PC-3 (cell line): ENCODE measurements at places on chromosomes 12 and 14. TPM values are rescaled to one million over a fixed set of nuclear protein-coding genes. Genes with fewer than 3 reads are reported as not detected.

DNA sequence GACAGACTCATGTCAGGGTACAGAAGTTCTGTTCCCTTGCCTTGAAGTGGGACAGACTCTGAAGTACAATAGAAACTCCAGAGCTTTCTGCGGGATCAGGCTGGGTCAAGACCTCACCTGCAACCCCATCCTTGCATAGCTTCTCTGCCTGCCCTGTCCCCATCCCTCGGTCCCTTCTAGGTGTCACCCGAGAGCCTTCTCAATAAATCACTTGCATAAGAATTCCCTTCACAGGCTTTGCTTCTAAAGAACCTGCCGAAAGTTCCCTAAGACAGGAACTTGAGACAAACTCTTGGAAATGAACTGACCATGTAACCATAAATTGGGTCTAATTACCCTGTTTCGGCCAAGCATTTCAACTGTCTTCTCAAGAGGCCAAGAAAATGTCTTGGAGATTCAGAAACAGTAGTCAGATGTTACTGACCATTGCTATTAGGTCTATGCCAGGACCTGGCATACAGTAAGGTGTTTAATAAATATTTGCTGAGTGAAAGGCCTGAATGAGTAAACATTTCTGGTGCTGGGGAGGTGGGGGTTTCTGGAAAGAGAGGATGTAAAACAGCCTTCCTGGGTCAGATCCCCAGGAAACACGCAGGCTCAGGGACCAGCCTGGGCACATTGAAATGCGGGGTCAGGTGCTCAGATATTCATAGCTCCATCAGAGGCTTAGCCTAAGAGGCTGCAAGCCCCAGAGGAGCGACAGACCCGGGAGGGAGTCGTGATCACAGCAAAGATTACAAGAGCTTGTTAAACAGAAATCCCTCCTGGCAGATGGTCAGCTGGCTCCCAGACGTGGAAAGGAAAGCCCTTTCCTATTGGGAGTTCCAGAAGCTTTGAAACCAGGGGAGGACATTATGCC is 226.2 kb upstream of the LHX5 start:
- no peak overlapping the region for H3K27ac ChIP-seq
- H3K36me3 ChIP-seq: no peaks in the 10 kb centered on the region
- H3K27me3 ChIP-seq: peaks cover 11% of the 10 kb centered on the region
- no peak overlapping the region for H3K4me3 ChIP-seq
- H3K4me1 ChIP-seq: peaks cover 13% of the 10 kb centered on the region; the same call in 1 of the 2 replicates

- no peak for DNase-seq
- no peaks in the 10 kb centered on the region for H3K4me1 ChIP-seq
- H3K27me3 ChIP-seq: no peaks in the 10 kb centered on the region
- no peaks in the 10 kb centered on the region for H3K36me3 ChIP-seq
- no peak overlapping the region for H3K4me3 ChIP-seq
Measured at GRCh38 chr12:3224530-3224903, 147.3 kb downstream of the TSPAN9 start.

DNA sequence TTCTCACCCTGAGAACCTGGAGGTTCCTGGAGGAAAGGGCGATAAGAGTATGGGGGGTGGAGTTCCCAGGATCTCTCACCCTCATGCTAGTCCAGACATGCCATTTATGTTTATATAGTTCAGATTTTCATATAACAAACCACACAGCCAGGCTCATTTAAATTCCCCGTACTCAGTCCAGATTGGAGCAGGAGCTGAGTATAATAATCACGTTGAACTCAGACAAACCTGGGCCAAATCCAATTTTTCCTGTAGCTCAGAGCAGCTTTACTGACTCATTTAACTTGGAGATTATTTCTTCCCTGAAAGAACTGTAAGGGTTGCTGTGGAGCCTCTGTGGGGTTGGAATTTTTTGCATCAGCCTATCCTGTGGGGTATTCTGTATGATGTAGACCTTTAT is 660.8 kb downstream of the TMEM121 start:
- H3K4me1 ChIP-seq: no peaks in the 10 kb centered on the region
- H3K4me3 ChIP-seq: no peak overlapping the region
- no peaks in the 10 kb centered on the region for H3K36me3 ChIP-seq

Gene ARMH4
- 2.6 and 3.3 TPM in 2 replicates for total RNA-seq

Gene NAA30
- 23.2 and 31.2 TPM in 2 replicates for total RNA-seq

Gene GALNT16
- total RNA-seq: 0.17 and 0.33 TPM in 2 replicates

GRCh38 chr14:65972346-65972870 is 513.8 kb upstream of the CCDC196 start:
- H3K27me3 ChIP-seq: peaks cover 73% of the 10 kb centered on the region
- H3K4me1 ChIP-seq: no peaks in the 10 kb centered on the region
- H3K4me3 ChIP-seq: no peak overlapping the region
- H3K36me3 ChIP-seq: no peaks in the 10 kb centered on the region
- no peak overlapping the region for H3K27ac ChIP-seq
- no peak for DNase-seq

GRCh38 chr12:22573181-22573580 is 28.8 kb upstream of the C2CD5 start:
- H3K36me3 ChIP-seq: no peaks in the 10 kb centered on the region
- H3K27ac ChIP-seq: no peak overlapping the region
- DNase-seq: no peak

- no peaks in the 10 kb centered on the region for H3K4me1 ChIP-seq
- DNase-seq: no peak
- H3K27ac ChIP-seq: no peak overlapping the region
- no peak overlapping the region for H3K4me3 ChIP-seq
Measured at GRCh38 chr14:51056421-51056820, 38.5 kb downstream of the TRIM9 start.

DNA sequence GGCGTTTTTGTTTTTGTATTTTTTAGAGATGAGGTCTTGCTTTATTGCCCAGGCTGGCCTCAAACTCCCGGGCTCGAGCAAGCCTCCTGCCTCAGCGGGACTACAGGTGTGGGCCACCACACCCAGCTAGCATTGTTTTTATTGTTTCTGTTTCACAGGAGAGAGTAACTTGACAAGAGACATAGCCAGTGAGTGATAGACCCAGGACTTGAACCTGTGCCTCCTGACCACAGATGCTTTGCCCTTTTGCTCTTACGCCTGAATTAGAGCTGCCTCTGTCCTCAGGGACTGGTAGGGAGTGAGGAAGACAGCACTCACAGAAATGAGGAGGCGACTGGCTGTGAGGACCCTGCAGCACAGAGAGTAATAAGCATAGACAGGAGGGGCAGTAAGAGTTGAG is 2.3 kb downstream of the EVL start:
- H3K36me3 ChIP-seq: no peaks in the 10 kb centered on the region
- H3K27me3 ChIP-seq: no peaks in the 10 kb centered on the region
- DNase-seq: no peak
- peaks cover 26% of the 10 kb centered on the region for H3K4me1 ChIP-seq

DNA sequence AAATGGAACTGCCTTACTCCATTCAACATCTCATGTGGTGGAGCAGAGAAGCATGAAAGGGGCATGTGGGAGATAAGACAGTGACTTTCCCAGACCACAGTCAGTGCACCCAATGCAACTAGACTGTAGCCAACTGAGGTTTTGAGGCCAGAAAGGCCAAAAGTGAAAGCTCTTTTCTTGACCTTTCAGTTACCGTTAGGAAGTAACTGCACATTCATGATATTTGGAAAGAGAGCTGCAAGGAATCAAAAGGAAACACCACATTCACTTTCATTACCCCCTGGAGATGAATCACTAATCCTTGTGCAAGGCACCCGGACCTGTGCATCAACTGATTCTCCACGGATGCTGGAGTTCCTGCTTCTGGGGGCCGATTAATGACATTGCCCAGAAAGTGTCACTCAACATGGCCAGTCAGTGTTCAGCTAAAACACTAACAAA is 72.9 kb upstream of the ELK3 start:
- H3K36me3 ChIP-seq: no peaks in the 10 kb centered on the region
- no peaks in the 10 kb centered on the region for H3K27me3 ChIP-seq
- no peak overlapping the region for H3K4me3 ChIP-seq
- H3K4me1 ChIP-seq: no peaks in the 10 kb centered on the region
- no peak for DNase-seq

DNA sequence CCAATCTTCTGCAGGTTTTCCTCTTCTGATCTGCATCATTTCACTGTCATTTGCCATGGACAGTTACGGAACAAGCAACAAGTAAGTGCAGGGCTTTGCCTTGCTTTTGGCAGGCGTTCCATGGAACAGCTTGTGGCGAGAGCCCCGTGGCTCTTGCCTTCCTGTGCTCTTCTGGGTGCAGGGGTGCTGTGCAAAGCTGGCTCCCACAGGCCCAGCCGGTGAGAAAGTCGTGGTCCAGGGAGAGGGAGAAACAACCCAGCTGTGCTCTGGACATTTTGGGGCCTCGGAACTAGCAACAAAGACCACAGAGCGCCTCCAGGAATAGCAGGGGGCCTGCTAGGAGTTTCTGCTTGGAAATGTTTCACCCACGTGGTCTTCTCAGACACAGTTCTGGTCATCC is 164.7 kb downstream of the ADGRD1 start:
- H3K4me1 ChIP-seq: no peaks in the 10 kb centered on the region
- H3K27ac ChIP-seq: no peak overlapping the region
- no peak overlapping the region for H3K4me3 ChIP-seq
- DNase-seq: no peak
- no peaks in the 10 kb centered on the region for H3K36me3 ChIP-seq

DNA sequence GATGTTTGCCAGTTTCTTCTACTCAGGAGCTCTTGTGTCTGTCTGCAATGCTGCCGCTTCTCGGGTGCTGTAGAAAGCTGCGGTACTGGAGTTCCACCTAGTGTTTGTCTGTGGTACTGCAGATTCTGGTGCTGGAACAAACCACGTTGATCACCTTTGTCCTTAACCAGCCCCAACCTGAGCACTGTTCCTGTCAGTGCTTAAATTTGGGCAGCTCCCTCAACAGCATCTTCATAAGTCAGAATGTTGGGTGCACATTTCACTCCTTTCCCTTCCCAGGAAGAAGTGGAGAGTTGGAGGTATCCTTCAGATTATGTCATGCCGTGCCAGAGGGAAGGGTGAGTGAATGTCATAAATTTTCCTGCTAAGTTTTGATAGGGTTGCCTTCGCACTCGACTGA is 48.7 kb upstream of the LALBA start:
- H3K27me3 ChIP-seq: no peaks in the 10 kb centered on the region
- peak; percentile 89 for DNase-seq
- no peak overlapping the region for H3K27ac ChIP-seq
- H3K36me3 ChIP-seq: no peaks in the 10 kb centered on the region
- H3K4me1 ChIP-seq: no peaks in the 10 kb centered on the region

- no peak for DNase-seq
- H3K36me3 ChIP-seq: no peaks in the 10 kb centered on the region
- H3K27me3 ChIP-seq: no peaks in the 10 kb centered on the region
- no peak overlapping the region for H3K4me3 ChIP-seq
- H3K4me1 ChIP-seq: peaks cover 5% of the 10 kb centered on the region; the same call in 1 of the 2 replicates
Measured at GRCh38 chr12:92462049-92462448, 240.7 kb upstream of the PLEKHG7 start.

DNA sequence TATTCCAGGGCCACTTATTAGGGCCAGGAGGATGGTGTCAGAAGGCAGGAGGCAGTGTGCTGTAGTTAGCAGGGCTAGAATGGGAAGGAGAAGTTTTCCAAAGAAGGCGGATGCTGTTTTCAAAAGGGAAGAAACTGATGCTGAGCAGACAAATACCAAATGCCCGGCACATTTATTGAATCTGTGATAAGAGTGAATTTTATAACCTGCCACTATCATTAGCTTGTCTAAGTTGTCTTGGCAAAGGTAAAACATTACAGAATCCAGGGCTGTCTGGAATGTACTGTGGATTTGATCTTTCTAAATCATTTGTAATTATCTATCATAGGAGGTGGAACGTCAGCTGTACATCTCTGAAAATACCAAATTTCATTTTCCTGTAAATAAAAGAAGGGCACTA is 40.8 kb downstream of the NDUFA12 start:
- no peaks in the 10 kb centered on the region for H3K4me1 ChIP-seq
- no peak for DNase-seq
- H3K27ac ChIP-seq: no peak overlapping the region
- H3K36me3 ChIP-seq: no peaks in the 10 kb centered on the region
- no peaks in the 10 kb centered on the region for H3K27me3 ChIP-seq

- H3K4me1 ChIP-seq: no peaks in the 10 kb centered on the region; the same call in 1 of the 2 replicates
- H3K4me3 ChIP-seq: no peak overlapping the region
- H3K36me3 ChIP-seq: no peaks in the 10 kb centered on the region
- no peaks in the 10 kb centered on the region for H3K27me3 ChIP-seq
- no peak overlapping the region for H3K27ac ChIP-seq
- peak; percentile 33 for DNase-seq
Measured at GRCh38 chr12:7113389-7113871, 4.4 kb upstream of the C1RL start.

DNA sequence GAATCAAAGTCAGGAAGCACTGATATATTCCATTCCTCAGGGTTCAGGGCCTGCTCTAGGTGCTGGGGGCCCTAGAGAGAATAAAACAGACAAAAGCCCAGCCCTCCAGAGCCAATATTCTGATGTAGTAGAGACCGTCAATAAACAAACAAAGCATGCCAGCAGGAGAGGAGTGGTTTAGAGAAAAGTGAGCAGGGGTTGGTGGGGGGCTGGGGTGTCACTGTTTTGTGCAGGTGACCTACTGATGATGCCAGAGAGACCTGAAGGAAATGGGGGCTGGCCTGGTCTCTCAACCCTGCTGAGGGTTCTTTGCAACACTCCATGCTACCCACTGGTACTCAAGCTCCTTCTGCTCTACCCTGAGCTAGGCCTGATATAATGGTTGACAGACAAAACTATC is 26.5 kb downstream of the IL26 start:
- peaks cover 61% of the 10 kb centered on the region for H3K27me3 ChIP-seq
- H3K4me1 ChIP-seq: no peaks in the 10 kb centered on the region
- H3K4me3 ChIP-seq: no peak overlapping the region

GRCh38 chr12:52082988-52083637 is 3.6 kb downstream of the SMIM41 start:
- H3K27me3 ChIP-seq: no peaks in the 10 kb centered on the region
- no peak overlapping the region for H3K27ac ChIP-seq
- no peak overlapping the region for H3K4me3 ChIP-seq
- peaks cover 2% of the 10 kb centered on the region; the same call in 1 of the 2 replicates for H3K36me3 ChIP-seq
- no peaks in the 10 kb centered on the region for H3K4me1 ChIP-seq

GRCh38 chr14:52780893-52781292 is 10.5 kb downstream of the GNPNAT1 start:
- no peak overlapping the region for H3K4me3 ChIP-seq
- no peaks in the 10 kb centered on the region for H3K27me3 ChIP-seq

Gene CLEC2A
- not detected in 2 replicates for total RNA-seq

Gene ATG2B
- total RNA-seq: 10.9 and 11.6 TPM in 2 replicates

GRCh38 chr14:79448960-79449359 is 762.3 kb downstream of the DIO2 start:
- no peaks in the 10 kb centered on the region for H3K36me3 ChIP-seq
- H3K27me3 ChIP-seq: no peaks in the 10 kb centered on the region
- DNase-seq: no peak
- no peak overlapping the region for H3K27ac ChIP-seq
- no peak overlapping the region for H3K4me3 ChIP-seq

Gene METTL1
- total RNA-seq: 25.2 and 29.8 TPM in 2 replicates

Gene TAS2R50
- total RNA-seq: 0.29 and 1.5 TPM in 2 replicates

GRCh38 chr12:69529021-69529420 is 56.2 kb upstream of the CCT2 start:
- DNase-seq: no peak
- peaks cover 2% of the 10 kb centered on the region; the same call in 1 of the 2 replicates for H3K36me3 ChIP-seq
- H3K4me3 ChIP-seq: no peak overlapping the region
- H3K27me3 ChIP-seq: no peaks in the 10 kb centered on the region
- no peak overlapping the region for H3K27ac ChIP-seq
- peaks cover 28% of the 10 kb centered on the region for H3K4me1 ChIP-seq

- H3K36me3 ChIP-seq: no peaks in the 10 kb centered on the region
- DNase-seq: no peak
- H3K4me3 ChIP-seq: no peak overlapping the region
- no peaks in the 10 kb centered on the region for H3K27me3 ChIP-seq
Measured at GRCh38 chr12:101875162-101875561, 2.2 kb upstream of the DRAM1 start.

Gene SPSB2
- total RNA-seq: 8.4 and 9.2 TPM in 2 replicates
